ENCODE measurements at places on chromosomes 11 and 22.
A peak's percentile ranks its signal among the peaks of the same experiment; 100 is the strongest.

DNA sequence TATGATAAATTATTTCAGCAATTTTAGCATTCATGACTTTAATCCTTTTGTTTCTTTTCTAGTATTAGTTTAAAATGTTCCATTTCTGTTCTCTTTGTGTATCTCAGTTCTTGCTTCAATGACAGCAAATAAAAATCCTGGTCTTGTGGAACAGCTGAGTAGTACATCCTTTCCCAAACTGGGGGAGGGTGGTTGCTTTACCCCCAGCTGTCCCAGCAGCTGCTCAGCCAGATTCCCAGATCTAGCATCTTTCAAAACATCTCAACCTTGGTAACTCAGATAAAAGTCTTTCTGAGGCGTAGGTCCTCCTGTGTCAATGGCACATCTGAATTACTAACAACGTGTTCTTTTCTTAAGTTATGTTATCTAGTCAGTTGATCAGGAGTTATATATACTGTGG lies 72.2 kb upstream of the GRK2 start:
- no peak for DNase-seq

DNA sequence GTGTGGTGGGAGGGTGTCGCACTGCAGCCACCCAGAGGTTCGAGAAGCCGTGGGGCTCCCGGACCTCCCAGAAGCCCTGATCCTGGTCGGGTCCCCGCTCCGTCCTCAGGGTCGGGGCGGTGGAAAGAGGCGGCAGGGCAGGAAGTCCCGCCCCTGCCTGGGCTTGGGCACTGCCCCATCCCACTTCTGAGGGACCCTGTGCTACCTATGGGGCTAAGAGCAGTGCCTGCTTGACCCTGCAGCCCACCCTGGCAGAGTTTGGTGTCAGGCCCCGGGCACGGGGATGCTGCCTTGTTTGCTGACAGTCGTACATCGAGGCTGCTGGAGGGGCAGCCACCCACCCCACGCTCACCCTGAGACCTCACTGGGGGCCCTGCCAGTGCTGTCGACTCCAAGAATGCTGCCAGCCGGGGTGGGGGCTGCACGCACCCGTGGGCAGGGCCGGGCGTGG lies 19.4 kb downstream of the RNH1 start:
- no peak for DNase-seq

DNA sequence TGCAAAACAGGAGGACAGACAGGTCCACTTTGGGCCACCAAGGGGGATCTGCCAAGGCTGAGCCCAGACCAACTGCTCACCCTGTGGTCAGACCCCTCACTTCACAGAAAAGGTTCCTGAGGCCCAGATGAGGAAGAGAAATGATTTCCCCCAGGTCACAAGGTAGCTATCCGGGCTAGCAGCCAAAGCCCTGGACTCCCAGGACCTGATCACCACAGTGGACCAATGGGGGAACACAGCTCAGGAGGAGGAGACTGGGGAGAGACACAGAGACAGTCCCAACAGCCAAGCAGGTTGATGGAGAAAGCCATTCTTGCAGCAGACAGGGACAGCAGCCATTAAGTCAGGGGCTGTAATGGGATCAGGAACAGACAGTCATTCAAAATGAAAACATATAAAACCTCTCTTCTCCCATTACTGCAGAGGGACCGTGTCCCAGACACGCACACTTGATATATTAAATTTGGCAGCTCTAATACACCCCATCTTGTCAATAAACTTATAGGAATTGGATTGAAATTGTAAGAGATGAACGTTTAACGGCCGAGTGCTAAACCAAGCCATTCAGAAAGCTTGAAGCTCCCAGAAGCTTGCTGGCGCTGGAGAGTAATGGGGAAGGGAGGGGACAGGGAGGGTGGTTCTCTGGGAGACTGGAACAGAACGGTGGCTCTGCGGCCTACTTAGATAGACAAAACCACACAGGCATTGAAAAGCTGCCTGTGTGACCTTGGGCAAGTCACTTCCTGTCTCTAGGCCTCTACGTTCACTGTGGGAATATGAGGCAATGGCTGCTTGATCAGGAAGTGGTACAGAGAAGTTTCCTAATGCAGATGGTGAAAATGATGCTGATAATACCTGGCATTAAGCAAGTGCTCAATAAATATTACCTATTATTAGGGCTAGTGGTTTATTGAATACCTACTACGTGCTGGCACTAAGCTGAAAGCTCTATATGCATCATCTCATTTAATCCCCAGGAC lies 16.0 kb downstream of the ZMAT5 start:
- no peak for DNase-seq

DNA sequence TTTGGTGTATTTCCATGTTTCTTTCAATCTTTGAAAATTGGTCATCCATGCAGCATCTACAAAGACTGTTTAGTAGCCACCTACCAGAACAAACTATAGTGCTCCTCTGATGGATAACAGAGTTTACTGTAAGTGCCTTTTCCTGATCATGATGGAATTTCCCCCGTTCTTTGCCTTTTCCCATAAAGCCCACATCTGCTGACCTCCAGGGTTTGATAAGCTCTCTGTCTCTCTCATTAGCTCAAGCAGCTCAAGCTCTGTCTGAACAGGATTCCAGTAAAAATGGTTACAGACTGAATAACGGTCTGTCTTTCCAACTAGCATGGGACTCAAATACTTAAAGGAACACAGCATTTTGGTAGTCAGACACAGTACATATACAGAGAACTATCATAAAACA lies 308.4 kb upstream of the SORL1-AS1 start:
- no peak for DNase-seq

- DNase-seq, result no peak
Measured at GRCh38 chr11:91850533-91851275, 373.9 kb upstream of the FAT3 start.

- DNase-seq, result no peak
Measured at GRCh38 chr11:70303070-70303469, 32.6 kb downstream of the PPFIA1 start.

DNA sequence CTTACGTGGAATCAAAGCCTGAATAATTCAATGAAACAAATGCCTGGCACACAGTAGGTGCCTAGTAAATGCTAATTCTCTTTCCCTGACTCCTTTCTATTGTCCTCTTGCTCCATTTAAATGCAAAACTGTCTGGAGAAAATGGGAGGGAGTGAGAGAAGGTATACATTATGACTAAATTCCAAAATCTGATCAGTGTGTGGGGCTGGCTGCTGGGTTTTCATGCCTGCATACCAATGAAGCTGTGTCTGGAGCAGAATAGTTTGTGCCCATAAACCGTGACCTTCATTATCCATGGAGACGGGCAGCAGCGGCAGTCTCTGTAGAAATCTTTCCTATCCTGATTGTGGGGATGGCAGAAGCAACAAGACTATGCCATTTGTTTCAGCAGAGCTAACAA lies 223.4 kb upstream of the ZBED5 start:
- no peak for DNase-seq

DNA sequence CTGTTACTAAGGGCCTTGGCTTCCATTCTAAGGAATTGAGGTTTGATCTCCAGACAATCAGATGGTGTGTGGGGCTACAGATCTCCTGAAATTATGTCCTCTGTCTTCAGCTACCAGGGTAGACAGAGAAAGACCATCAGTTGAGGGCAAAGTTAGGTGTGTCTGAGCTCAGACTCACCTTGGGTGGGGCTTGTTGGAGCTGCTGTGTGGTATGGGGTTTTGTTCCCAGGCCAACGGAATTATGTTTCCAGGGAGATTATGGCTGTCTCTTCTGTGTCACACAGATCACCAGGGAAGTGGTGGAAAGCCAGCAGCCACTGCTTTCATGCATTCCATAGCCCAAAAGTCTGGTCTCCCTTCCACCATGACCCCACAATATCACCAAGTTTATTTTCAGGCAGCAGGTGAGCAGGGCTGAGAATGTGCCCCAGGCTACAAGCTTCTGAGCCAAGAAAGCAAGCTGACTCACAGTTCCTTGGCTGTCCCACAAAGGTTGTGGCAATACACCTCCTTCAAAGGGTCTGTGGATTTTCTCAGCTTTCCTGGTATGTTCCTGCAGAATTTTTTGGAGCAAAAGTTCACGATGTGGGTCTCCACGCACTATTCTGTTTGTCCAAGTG lies 714.9 kb downstream of the LUZP2 start:
- no peak for DNase-seq

GRCh38 chr11:83168756-83169155 lies 11.8 kb downstream of the PCF11 start:
- no peak for DNase-seq

- DNase-seq, result no peak
Measured at GRCh38 chr11:76455331-76455730, 10.5 kb downstream of the EMSY start.

DNA sequence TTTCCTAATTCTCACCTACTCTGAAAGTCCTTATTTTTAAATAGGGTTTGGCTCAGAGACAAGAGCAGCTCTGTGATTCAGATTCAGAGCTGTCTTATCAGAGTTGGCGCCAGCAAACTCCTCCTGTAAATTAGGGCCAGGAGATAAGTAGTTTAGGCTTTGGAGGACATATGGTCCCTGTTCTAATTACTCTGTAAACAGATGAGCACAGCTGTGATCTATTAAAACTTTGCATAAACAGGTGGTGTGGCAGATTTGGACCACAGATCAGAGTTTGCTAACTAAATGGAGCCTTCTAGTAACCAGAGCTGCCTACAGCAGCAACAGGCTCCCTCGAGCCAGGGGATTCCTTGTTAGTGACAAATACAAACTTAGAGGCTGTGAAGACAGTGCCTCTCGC lies 27.9 kb downstream of the YPEL1 start:
- no peak for DNase-seq

DNA sequence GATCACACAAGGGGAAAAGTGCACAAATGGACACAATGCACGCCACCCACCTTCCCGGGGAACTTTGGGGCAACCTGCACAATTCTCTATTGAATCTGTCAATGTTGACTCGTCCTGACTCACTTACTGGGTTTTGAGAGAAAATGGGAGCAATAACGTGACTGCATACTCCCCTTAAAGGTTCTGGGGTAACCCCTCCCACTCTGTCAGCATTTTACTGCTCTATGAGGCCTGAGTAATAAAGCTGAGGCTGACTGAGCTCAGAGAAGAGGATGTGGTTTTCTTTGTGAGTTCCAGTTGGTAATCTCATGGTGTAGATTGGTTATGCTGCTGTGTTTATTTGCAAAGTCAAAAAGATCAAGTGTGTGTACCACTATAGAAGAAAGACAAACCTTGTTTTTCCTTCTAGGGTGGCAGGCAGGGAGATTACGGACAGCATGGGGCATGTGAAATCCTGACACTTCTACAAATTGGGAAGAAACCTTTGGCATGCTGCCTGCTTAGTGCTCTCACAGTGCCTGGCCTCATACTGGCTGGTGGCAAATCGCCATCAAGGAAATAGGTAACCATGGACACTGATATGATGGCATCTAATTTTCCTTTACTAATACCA lies 16.1 kb upstream of the APOA1 start:
- DNase-seq, result peak; percentile 64

DNA sequence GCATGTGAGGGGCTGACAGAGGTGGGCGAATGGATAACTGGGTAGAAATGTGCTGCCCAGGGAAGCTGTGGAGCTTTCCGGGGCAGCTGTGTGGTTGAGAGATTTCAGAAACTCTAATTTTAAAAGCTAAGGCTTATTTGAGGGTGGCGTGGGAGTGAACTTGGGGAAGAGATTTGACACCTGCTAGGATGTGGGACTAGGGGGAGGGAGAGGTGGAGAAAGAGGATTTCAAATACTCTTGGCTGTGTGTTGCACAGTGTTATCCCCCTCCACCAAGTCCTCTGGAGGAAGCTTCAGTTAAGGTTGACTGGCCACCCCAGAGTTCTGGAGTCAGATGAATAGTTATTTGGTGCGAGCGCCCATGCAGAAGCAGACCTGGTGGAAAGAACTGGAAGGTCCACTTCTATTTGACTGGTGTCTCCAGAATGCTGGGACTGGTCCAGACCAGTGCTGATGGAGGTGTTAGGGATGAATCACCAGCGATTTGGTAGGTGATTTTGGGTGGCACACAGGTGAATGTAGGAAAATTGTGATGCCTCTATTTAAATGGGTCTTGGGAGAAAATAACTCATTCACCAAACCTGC lies 72.8 kb upstream of the ALX4 start:
- DNase-seq, result no peak

- DNase-seq, result no peak
Measured at GRCh38 chr11:82034527-82034926, 699.1 kb downstream of the FAM181B start.
